Stimulated activated CD8-positive, alpha-beta memory T cell treated with anti-CD3 and anti-CD28 coated beads, Interleukin-4, amount 100 ng/mL, for 4 hours (primary cell): ENCODE measurements at places on chromosomes 4 and X.

GRCh38 chr4:41067369-41067768 lies 147.0 kb downstream of the APBB2 start:
- DNase-seq = no peak

DNA sequence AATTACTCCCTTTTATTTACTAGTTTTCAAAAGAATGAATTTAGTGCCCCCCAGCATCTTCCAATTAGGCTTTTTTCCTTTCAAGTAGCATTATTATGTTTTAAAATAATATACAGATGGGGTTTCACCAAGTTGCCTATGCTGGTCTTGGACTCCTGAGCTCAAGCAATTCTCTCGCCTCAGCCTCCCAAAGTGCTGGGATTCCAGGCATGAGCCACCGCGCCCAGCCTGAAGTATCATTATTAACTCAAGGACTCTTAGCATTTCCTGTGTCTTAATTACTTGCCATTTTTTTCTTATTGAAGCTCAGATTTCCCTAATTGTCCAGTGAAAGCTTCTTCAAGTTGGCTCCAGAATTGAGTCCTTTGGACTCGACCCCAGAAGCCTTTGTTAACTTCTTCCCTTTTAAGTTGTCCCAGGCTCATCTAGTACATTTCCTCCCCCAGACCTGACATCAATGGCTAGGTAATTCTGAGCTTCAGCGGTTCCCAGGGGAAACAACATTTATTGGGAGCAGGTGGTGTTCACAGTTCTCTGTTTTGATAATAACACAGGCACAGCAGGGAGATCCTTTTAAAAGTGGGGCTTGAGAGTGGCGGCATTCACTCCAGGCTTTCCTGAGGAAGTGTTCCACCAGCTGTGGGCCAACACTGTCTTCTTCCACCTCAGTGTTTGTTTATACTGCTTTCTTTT lies 10.0 kb downstream of the SAT1 start:
- no peak for DNase-seq

DNA sequence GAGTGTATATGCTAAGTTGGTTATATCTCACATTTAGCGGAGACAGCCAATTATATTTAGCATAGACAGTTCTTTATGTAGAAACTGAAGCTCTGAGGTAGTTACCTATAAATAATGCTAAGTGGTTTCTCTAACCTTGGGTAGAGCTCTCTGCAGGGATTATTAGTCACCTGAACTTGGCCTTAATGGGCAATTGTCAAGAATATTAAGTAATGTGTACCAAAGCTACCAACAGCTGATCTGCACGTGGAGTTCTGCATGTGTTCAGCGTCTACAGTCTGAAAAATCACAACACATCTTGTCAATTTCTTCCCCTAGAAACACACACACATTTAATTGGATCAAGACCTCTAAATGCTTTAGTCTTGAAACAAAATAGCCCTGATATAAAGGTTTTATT lies 740.6 kb upstream of the FAM241A start:
- no peak for DNase-seq

GRCh38 chr4:20474119-20474518 lies 222.4 kb downstream of the SLIT2 start:
- no peak for DNase-seq

- DNase-seq = no peak
These were observed 81.9 kb downstream of the PJA1 start for GRCh38 chrX:69083361-69083760.

DNA sequence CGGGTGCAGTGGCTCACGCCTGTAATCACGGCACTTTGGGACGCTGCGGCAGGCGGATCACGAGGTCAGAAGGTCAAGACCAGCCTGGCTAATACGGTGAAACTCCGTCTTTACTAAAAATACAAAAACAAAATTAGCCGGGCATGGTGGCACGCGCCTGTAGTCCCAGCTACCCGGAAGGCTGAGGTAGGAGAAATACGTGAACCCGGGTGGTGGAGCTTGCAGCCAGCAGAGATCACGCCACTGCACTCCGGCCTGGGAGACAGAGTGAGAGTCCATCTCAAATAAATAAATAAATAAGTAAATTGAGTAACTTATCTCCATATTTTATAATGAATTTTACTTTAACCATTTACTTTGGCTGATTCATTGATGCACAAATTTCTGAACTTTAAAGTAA lies 1913.3 kb downstream of the PCDH7 start:
- DNase-seq = no peak

DNA sequence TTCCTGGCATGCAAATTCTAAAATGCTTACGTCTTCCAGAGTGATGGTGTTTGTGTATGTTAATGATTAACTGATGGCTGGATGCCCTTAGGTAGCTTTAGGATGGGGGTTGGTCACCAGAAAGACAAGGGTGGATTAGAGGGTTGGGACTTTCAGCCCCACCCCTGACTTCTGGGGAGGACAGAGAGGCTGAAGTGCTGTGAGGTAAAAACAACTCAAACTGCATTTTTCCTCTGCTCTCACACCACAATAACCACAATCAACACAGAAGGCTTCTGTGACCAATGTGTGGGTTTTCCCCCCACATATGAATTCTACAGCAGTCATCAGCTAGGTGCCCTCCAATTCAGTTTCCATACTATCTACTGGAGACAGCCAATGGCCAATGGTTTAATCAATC lies 18.7 kb upstream of the DDIT4L start:
- DNase-seq = no peak

DNA sequence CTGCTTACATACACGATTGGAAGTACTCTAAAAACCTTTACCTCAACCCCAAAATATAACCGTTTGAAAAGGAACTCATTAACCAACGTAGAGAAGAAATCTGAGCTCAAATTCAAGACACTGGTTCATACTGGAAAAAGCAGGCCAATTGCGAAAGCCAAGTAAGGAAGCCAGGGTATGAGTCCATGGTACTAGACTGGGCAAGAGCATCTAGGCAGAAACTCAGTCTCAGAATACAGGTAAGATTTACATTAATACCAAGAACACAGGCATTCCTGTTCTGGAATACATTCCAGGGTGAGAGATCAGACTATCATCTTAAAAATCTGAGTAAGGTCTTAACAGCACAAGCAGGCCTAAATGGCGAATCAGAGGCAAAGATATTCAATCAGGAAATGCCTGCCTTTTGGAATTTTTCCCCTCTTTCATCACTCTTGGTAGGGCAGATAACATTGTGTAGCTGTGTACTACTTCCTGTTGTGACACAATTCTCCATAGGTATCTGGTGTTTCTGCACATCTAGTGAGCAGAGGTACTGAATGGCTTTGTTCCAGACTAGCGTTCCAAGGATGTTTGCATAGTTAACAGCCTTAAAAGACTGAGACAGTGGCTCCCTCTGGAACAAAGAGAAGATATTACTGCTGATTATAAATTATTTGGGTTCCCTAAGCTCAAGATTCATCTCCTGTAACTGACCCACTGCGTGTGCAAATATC lies 311.3 kb downstream of the PCDH19 start:
- no peak for DNase-seq

DNA sequence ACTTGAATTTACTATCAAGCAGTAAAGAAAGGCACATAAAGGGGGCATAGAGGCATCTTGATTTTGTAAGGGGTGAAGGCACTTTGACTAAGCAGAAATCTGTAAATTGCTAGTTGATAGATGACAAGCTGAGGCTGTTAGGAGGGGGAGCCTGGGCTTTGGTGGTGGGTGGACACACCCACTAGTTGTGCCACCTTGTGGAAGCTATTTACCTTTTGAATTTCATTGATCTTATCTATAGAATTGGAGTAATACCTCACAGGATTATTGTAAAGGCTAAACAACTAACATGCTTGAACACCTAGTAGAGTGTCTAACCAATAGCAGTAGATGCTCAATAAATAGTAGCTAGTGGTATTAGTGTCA lies 142.8 kb upstream of the KCNIP4 start:
- no peak for DNase-seq
